ENCODE measurements at places on chromosomes 7 and 10.

- H3K27me3 ChIP-seq: no peaks in the 10 kb centered on the region
- no peak overlapping the region for H3K27ac ChIP-seq
- H3K4me3 ChIP-seq: no peak overlapping the region
- H3K36me3 ChIP-seq: no peaks in the 10 kb centered on the region
- no peak for DNase-seq
Observed at GRCh38 chr10:5047912-5048628, 44.4 kb upstream of the AKR1C2 start.

DNA sequence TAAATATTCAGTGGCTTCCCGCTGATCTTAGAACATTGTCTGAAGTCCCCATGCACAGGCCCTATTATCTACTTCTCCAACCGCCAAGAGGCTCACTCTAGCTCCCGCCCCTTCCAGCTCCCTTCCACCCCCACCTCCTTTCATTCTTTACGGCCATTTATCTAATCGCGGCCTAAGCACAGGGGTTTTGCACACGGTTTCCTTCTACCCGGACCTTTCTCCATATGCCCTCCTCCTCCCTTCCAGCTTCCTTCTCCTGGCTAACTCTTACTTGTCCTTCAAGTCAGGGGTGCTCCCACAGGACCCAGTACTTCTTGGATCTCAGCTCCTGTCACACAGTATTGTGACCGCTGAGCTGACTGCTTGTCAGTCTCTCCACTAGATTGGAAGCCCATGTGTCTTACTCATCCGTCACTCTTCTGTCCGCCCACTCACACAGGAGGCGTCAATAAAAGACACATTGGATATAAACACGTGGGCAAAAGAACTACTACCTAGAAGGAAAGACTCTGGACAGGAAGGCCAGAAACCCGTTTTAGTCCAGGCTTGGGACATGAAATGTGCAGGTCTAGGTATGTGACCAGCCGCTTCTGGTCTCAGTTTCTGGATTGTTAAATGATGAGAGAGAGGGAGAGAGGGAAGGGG, 20.2 kb upstream of the HPS1 start:
- no peaks in the 10 kb centered on the region for H3K36me3 ChIP-seq
- peaks cover 16% of the 10 kb centered on the region for H3K27me3 ChIP-seq
- H3K4me3 ChIP-seq: peak overlapping the region; percentile 82
- peaks cover 11% of the 10 kb centered on the region for H3K4me1 ChIP-seq
- H3K27ac ChIP-seq: no peak overlapping the region
- no peak for DNase-seq

- H3K27ac ChIP-seq: no peak overlapping the region
- no peaks in the 10 kb centered on the region for H3K27me3 ChIP-seq
- DNase-seq: no peak
- H3K4me1 ChIP-seq: no peaks in the 10 kb centered on the region
- no peaks in the 10 kb centered on the region for H3K36me3 ChIP-seq
Observed at GRCh38 chr10:44724415-44725174, 186.5 kb upstream of the TMEM72 start.

GRCh38 chr7:116836911-116837310, 25.5 kb upstream of the CAPZA2 start:
- H3K4me1 ChIP-seq: no peaks in the 10 kb centered on the region

Data from activated CD4-positive, alpha-beta T cell treated with anti-CD3 and anti-CD28 coated beads, Interleukin-2, amount 10 ng/mL, durations not matched to agents 7 days and 5 days (primary cell).